Activated naive CD8-positive, alpha-beta T cell treated with anti-CD3 and anti-CD28 coated beads, Interleukin-2, amount 10 ng/mL, durations not matched to agents 7 days and 5 days (primary cell): ENCODE measurements at places on chromosomes 4 and X. TPM values are rescaled to one million over a fixed set of nuclear protein-coding genes. Genes with fewer than 3 reads are reported as not detected.

- no peak overlapping the region for H3K27ac ChIP-seq
- no peaks in the 10 kb centered on the region for H3K4me1 ChIP-seq
- peaks cover 18% of the 10 kb centered on the region for H3K36me3 ChIP-seq
- DNase-seq: no peak
- H3K4me3 ChIP-seq: no peak overlapping the region
Measured at GRCh38 chr4:4599481-4600275, 57.8 kb upstream of the STX18 start.

- H3K27ac ChIP-seq: no peak overlapping the region
- no peaks in the 10 kb centered on the region for H3K27me3 ChIP-seq
- no peak overlapping the region for H3K4me3 ChIP-seq
- DNase-seq: no peak
Measured at GRCh38 chr4:19945501-19945900, 306.2 kb upstream of the SLIT2 start.

GRCh38 chr4:163171590-163171989 is 4.9 kb upstream of the NAF1 start:
- H3K4me1 ChIP-seq: peaks cover 6% of the 10 kb centered on the region
- H3K27ac ChIP-seq: no peak overlapping the region
- no peaks in the 10 kb centered on the region for H3K27me3 ChIP-seq
- H3K4me3 ChIP-seq: no peak overlapping the region
- no peaks in the 10 kb centered on the region for H3K36me3 ChIP-seq

DNA sequence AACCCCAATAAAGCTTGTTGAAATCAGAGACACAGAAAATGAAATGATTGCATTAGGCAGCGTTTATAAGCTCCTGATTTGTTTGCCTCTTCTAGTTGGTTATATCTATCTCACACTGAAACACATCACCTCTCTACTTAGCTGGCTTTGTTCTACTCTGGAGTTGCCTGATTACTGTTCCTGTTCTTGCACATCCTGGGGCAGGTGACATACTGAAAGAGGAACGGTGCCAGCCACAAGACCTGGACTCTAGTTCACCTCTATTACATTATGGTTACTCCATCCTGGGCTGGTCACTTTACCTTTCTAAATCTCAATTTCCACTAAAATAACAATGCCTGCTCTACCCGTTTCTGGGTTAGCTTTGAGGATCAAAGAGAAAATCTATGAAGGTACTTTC is 47.9 kb downstream of the TRIM2 start:
- no peak overlapping the region for H3K27ac ChIP-seq
- H3K36me3 ChIP-seq: no peaks in the 10 kb centered on the region
- H3K4me1 ChIP-seq: peaks cover 13% of the 10 kb centered on the region
- no peak overlapping the region for H3K4me3 ChIP-seq

GRCh38 chr4:41485041-41485440 is 52.9 kb upstream of the LIMCH1 start:
- no peaks in the 10 kb centered on the region for H3K27me3 ChIP-seq
- no peak overlapping the region for H3K27ac ChIP-seq
- no peak overlapping the region for H3K4me3 ChIP-seq
- no peaks in the 10 kb centered on the region for H3K36me3 ChIP-seq
- H3K4me1 ChIP-seq: no peaks in the 10 kb centered on the region
- DNase-seq: no peak

DNA sequence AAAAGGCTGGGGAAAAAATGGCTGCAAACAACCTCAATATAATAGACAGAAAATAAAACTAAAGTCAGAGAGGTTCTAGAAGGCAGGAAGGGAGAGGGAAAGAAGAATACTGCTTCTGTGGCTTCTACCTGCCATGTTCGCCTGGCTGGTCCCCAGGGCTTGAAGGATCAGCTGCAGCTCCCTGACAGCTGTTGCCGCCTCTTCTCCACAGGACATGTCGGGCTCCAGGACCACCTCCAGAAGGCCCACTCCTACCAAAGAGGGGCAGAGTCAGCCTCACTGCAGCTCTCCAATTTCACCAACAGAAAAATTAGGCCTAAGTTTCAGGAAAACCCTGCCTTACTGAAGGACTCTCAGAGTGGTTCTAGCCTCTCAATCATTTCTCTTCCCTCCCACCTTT is 44.9 kb downstream of the GATB start:
- H3K4me3 ChIP-seq: no peak overlapping the region
- H3K36me3 ChIP-seq: no peaks in the 10 kb centered on the region
- DNase-seq: no peak
- no peak overlapping the region for H3K27ac ChIP-seq
- H3K4me1 ChIP-seq: no peaks in the 10 kb centered on the region

Gene GPR82
- total RNA-seq: 0.97 TPM

Gene HSD17B10
- total RNA-seq: 68.2 TPM

Gene KLHL4
- total RNA-seq: not detected

Gene HSFX3
- not detected for total RNA-seq

Gene KLHL8
- total RNA-seq: 12.6 TPM
